CD4-positive, alpha-beta T cell treated with Interleukin-2 at 100 ng/mL for 4 hours (primary cell): ENCODE measurements at places on chromosomes 16 and 17.

GRCh38 chr16:4704913-4705312 is 11.6 kb downstream of the NUDT16L1 start:
- no peak for DNase-seq

DNA sequence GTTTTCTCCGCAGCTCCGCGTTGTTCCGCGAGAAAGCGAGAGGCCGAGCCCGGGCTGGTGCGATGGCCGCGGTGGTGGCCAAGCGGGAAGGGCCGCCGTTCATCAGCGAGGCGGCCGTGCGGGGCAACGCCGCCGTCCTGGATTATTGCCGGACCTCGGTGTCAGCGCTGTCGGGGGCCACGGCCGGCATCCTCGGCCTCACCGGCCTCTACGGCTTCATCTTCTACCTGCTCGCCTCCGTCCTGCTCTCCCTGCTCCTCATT is 404 bp downstream of the EMC6 start:
- no peak for DNase-seq

DNA sequence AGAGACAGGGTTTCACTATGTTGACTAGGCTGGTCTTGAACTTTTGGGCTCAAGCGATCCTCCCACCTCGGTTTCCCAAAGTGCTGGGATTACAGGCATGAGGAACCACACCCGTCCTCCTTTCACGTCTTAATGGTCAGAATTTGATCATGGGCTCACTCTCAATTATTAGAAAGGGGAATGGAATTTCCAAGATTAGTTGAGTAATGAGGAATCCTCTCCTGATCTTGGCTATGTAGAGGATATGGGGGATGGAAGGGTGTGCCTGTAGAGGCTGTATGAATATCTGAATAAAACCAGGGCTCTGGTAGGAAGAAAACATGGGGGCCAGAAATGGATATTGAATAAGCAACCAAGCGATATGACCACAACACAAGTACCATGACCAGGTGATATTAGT is 25.9 kb upstream of the SMURF2 start:
- DNase-seq = no peak

- DNase-seq = no peak
These were observed 154.3 kb upstream of the MED13 start for GRCh38 chr17:62219221-62219899.

DNA sequence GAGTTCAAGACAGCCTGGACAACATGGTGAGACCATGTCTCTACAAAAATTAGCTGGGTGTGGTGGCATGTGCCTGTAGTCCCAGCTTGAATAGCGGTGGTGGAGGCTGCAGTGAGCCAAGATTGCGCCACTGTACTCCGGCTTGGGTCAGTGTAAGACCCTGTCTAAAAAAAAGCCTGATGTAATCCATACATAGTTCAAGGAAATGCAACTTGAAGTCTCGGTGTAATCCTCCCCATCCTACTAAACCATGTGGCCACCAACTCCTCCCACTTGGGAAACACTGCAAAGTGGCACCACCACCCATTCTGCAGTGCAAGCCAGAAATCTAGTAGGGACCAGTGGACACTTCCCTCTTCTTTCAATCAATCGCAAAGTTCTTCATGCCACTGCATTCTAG is 5.4 kb upstream of the KPNB1 start:
- no peak for DNase-seq

GRCh38 chr17:48994549-48995303 is 2.5 kb upstream of the IGF2BP1 start:
- DNase-seq = no peak

GRCh38 chr17:3589784-3590183 is 19.4 kb downstream of the TRPV1 start:
- DNase-seq = no peak

DNA sequence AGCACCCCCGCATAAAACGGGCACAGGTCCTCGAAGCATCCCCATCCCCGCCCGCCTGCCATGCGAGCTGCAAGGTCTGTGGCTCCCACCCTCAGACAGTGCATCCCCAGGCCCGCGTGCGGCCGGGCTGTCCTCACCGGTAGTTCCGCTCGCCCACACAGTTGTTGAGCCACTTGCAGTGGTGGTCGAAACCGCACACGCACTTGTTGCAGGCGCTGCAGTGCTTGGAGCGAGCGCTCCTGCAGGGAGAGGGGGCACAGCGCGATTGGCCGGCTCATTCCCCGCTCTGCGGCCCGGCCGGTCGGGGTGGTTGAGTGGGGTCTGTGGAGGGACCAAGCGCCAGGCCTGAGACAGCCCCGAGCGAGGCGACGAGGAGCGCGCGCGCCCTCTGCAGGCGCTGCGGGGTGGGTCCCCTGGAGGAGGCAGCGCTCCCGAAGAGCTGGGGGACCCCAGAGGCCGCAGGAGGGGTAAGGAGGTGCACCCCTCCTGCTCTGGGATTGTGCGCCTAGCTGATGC is 6.0 kb upstream of the TPPP3 start:
- DNase-seq = peak; percentile 37

DNA sequence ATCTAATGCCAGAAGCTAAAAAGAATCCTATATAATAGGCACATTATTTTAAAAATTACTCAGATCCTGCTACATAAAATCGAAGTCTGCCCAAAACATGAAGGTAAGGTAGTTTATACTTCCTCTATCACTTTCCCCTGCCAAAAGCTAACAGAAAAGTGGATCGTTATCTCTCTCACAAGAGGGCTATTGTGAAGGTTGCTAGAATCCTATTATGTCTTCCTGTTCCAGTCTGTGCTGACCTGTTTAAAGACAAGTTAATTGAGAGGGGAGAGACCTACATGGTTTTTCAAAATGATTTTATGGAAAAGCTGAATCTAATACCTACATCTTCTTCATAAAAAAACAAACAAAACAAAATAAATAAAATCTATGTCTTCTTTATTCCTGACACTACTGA is 1410.9 kb upstream of the CDH8 start:
- no peak for DNase-seq

DNA sequence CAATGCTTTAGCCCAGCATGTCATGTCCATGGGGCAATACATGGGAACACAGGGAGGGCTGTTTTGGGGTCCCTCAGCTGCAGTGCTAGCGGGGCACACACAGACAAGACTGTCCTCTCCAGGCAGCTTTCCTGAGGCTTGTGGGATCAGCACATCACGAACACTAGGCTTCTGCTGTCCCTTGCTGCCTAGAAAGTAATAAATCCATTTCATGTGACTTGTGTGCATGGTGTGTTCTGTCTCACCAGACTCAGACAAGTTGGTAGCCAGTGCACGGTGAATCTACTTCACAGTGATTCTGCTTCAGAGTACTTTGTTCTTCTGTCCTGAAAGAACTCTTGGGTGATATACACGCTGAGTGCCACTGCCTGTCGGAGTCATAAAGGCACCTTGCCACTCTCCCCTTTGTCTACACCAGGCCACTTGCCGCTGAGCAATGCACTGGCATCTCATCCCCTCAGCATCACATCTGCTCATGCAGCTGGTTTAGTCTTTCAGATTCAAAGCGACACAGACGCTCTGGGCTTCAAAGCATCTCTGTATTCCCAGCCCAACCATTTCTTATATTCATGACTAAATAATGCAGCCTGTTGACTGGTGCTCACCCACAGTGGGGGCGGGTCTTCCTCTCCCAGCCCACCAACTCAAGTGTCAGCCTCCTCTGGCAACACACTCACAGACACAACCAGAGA is 95.2 kb upstream of the COX10 start:
- DNase-seq = no peak

DNA sequence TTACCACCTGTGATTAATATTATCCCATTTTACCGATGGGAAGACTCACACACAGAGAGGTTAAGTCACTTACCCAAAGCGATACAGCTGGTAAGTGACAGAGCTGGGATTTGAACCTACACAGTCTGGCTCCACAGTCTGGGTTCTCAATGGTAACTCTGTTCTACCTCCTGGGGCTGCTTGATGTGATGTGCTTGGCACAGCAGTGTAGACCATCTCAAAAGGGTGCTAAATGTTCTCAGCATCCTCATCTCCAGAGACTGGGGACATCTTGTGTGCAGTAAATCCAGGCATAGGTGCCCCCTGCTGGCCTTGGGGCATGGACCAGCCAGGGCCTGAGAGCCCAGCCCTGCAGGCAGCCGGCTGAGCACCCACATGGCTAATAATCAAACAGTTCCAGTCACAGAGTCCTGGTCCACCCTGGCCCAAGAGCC is 15.4 kb upstream of the KATNB1 start:
- peak; percentile 38 for DNase-seq

DNA sequence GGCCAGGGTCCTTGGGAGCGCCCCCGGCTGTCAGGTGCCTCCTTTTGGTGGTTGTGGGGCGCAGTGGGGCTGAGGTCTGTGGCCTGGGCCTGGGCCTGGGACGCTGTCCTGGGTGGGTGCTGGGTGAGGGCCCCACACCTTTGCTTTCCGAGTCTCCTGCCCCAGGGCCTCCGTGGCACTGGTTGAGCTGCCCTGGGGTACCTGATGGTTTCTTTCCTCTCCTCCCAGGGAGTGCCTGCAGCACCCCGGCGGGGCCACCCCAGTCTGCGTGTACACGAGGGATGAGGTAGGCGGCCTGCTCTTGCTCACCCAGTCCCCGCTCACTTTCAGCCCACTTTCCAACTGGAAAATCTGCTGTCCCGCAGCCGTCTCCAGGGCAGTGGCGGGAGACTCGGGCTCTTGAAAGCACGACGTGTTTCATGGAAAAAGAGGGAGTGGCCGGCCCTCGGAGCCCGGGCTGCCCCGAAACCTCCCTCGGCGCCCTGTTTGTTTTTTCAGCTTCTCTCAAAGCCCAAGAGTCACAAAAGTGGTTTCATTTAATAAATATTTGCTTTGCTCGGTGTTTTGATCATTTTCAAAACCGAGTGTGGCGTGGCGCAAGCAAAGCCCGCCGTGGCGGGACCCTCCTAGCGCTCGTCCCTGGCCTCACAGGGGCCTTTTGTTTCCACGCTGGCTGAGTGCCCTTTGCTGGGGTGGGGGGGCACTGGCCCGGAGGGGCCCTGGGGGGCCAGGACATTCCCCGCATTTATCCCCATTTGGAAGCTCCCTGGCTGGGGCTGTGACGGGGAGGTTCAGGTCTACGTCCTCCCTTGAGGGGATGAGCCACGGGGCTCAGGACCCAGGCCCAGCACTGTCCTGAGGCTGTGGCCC is 17.4 kb downstream of the ASPSCR1 start:
- DNase-seq = no peak

GRCh38 chr17:7094652-7095019 is 14.6 kb upstream of the CLEC10A start:
- no peak for DNase-seq
